SJSA1 (cell line): ENCODE measurements at places on chromosomes 2 and 18. TPM values are rescaled to one million over a fixed set of nuclear protein-coding genes. Genes with fewer than 3 reads are reported as not detected.
A peak's percentile ranks its signal among the peaks of the same experiment; 100 is the strongest.

DNA sequence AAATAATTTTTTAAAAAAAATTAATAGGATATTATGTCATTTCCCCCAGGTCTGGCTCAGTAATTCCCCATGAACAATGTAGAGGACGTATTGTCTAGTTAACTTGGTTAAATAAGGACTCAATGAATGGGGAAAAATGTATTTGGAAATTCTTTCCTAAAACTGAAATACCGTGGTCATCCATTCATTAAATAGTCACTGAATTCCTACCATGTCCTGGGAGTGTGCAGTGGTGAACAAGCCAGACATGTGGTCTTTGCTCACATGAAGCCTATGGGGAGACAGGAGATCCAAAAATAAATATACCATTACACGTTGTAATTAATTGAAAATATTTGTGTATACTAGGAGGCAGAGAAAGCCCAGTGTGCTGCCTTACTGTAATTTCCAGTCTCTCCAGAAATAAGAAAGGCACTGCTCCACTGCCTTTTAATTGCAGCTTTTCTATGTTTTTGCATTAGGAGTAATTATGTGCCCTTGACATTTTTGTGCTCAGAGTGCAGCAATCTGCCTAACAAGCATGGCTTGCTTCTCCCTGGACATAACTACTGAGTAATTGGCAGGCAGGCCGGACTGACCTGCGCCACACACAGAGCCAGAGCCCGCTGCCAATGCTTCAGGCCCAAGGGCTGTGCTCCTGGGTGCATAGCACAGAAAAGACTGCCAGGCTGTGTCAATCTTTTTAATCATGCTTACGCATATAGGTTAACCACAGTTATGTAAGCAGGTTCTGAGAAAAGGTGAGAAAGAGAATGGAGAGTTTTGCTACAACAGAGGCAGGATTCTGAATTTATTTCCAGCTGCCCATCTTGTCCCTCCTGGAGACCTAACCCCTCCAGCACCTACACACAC is 22.2 kb upstream of the TTC39C start:
- DNase-seq: peak; percentile 65

- no peak for DNase-seq
Measured at GRCh38 chr2:70126413-70126812, 39.1 kb downstream of the PCBP1 start.

The HMSD gene
- 0.53 and 1.00 TPM in 2 replicates for total RNA-seq

DNA sequence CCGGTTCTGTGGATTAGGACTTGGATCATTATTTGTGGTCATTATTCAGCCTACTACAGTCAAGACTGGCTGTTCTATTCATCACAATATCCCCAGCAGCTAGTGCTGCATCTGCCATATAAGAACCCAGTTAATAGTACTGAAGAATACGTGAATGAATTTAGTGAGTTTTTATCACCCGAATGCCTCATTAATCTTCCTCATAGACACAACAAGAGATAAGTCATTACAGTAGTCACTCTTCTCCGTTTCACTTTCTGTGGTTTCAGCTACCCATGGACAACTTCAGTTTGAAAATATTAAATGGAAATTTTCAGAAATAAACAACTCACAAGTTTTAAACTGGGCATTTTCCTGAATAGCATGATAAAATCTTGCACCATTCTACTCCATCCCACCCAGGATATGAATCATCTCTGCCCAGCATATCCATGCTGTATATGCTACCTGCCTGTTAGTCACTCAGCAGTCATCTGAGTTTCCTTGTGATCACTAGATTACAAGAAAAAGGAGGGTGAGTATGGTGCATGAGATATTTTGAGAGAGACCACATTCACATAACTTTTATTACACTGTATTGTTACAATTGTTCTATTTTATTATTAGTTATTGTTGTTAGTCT is 363.7 kb upstream of the CHAC2 start:
- peak; percentile 45 for DNase-seq

DNA sequence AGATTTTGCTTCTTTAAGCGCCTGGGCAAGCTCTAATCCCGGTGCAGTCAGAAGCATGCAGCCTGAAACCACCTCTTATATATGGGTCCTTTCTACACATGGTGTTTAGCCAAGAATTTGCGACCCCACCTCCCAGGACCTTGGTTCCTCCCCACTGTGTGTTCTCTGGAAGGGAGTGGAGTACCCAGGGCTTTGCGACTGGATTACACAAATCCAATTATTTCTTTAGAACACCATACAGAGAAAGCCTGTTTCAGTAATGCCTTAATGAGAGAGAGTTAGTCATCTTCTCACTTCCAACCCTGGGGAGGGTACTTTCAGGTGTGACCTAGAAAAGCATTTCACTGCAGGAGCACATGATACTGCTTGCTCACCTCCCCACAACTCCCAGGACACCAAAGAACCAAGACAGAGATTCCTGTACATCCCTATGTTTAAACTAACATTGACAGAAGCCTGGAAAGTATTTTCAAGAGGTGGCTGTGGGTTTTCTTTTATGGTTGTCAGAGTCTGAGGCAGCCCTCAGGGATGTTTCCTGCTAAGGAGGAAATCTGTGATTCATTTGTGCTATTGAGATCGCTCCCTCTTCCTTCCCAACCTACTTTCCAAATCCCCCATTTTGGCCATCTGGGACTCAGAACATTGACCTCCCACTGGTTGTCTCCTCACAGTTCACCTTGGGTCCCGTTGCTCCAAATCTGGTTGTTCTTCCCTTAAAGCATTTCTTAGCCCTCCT is at the start of gene CAPN14:
Gene CAPN14 (minus strand): TSS at position 51 of the 736 bp plus-strand sequence. CDS start 12,068 bp downstream, outside the sequence.
- DNase-seq: no peak

GRCh38 chr2:70091816-70092215 is 4.5 kb downstream of the PCBP1 start:
- DNase-seq: no peak

The TMEM37 gene
- not detected in 2 replicates for total RNA-seq
